ENCODE measurements at places on chromosomes 1 and 21. TPM values are rescaled to one million over a fixed set of nuclear protein-coding genes. Genes with fewer than 3 reads are reported as not detected.
A peak's percentile ranks its signal among the peaks of the same experiment; 100 is the strongest.

Gene FABP3
- not detected for total RNA-seq

Gene CBR3
- total RNA-seq, result 12.5 TPM

Gene CHRM3
- total RNA-seq, result 0.21 TPM

DNA sequence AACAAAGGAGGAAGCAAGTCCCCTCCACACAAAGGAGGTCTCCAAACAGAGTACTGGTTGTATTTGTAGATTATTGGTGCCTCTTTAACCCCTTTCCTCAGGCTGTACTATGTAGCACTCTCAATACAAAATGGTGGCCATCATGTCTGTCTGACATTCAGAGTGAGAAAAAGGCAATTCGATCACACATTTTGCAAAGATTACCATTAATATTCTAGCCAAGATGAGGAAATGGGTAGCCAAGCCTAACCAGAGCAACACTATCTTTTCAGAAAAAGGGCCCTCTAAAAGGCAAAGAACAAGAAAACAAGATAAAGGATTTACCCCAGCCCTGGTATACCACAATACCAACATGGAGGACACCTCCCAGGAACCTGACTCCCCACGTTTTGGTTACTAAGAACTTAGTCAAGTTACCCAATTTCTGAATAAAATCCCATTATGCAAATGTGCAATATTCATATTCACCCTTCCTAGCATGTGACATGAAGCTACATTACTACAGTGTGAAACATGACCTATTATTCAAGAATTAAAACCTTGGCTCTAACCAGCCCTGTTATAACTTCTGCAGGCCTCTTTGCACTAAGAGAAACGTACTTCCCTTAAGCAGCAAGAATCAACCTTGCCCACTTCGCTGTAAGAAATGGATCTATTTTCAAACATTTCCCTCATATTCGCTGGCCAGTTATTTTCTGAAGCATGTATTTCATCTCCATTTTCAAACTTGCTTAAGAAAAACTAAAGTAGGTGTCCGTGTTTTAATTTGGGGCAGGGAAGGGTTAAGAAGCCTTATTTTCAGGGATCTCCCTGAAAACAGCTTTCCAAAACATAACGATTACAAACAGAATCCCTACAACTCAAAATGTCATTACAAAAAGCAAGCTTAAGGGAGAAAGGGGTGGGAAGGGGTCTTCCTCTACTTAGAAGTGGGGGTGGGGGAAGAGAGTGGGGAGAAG, 2.1 kb downstream of the KDM5B start:
- H3K27ac ChIP-seq, result peak overlapping the region; percentile 94
- peaks cover 68% of the 10 kb centered on the region for H3K4me1 ChIP-seq
- peak overlapping the region; percentile 82 for H3K4me3 ChIP-seq
- peak; percentile 47 for DNase-seq
- H3K36me3 ChIP-seq, result peaks cover 6% of the 10 kb centered on the region

DNA sequence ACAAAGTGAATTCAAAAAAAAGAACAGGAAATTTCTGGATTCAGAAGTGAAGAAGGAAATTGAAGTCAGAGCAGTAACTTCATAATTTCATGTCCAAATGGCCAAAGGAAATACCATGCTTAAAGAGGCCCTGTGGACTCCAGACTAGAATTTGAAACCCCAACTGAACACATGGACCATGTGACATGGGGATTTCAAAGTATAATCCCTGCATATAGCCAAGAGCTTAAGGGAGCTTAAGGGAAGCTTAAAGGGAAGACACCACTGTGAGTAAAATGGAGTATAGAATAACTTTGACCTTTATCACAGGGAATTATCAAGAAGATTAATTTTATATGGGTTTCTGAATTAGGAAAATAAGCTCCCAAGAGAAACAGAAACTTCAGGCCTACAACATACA, 241.8 kb upstream of the POGK start:
- no peaks in the 10 kb centered on the region for H3K4me1 ChIP-seq
- H3K27ac ChIP-seq, result no peak overlapping the region
- no peaks in the 10 kb centered on the region for H3K36me3 ChIP-seq
- peaks cover 15% of the 10 kb centered on the region for H3K27me3 ChIP-seq

GRCh38 chr1:59007820-59008598, 224.2 kb upstream of the JUN start:
- no peaks in the 10 kb centered on the region for H3K36me3 ChIP-seq
- peak; percentile 59 for DNase-seq
- peaks cover 3% of the 10 kb centered on the region for H3K27me3 ChIP-seq
- H3K4me3 ChIP-seq, result no peak overlapping the region
- H3K4me1 ChIP-seq, result peaks cover 39% of the 10 kb centered on the region
- peak overlapping the region; percentile 61 for H3K27ac ChIP-seq

GRCh38 chr1:157532569-157532968, 19.7 kb downstream of the FCRL5 start:
- peaks cover 14% of the 10 kb centered on the region for H3K27me3 ChIP-seq
- no peaks in the 10 kb centered on the region for H3K36me3 ChIP-seq
- DNase-seq, result no peak
- H3K4me1 ChIP-seq, result no peaks in the 10 kb centered on the region
- H3K4me3 ChIP-seq, result no peak overlapping the region

DNA sequence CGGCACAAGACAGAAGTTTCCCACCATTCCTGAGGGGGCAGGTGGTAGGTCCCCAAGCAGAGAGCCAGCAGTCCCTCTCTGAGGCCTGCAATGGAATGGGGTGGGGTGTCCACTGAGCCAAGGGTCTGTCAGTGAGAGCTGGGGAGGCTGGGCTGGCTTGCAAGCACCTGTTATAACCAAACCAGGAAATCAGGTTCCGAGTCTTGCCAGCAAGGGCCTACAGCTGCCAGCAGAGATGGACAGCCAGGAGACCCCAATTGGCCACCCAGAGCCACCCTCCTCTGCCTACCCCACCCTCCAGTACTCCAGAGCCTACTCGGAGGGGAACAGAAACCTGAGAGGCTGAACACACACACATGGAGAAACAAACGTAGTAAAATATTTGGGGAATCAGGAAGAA, 32.2 kb downstream of the PSEN2 start:
- no peak overlapping the region for H3K4me3 ChIP-seq
- H3K27ac ChIP-seq, result no peak overlapping the region
- DNase-seq, result no peak

GRCh38 chr1:151143057-151143435, 3.4 kb downstream of the SEMA6C start:
- H3K27ac ChIP-seq, result no peak overlapping the region
- DNase-seq, result no peak
- H3K27me3 ChIP-seq, result no peaks in the 10 kb centered on the region
- peaks cover 10% of the 10 kb centered on the region for H3K4me1 ChIP-seq

- H3K36me3 ChIP-seq, result no peaks in the 10 kb centered on the region
- peaks cover 5% of the 10 kb centered on the region for H3K27me3 ChIP-seq
- no peak for DNase-seq
- no peak overlapping the region for H3K27ac ChIP-seq
- no peak overlapping the region for H3K4me3 ChIP-seq
These were observed 126.6 kb downstream of the C1orf21 start for GRCh38 chr1:184513421-184513820.

- DNase-seq, result peak; percentile 85
- peak overlapping the region; percentile 87 for H3K4me3 ChIP-seq
- H3K4me1 ChIP-seq, result peaks cover 57% of the 10 kb centered on the region
These were observed 22.7 kb upstream of the PIK3CD start for GRCh38 chr1:9628541-9629444.

DNA sequence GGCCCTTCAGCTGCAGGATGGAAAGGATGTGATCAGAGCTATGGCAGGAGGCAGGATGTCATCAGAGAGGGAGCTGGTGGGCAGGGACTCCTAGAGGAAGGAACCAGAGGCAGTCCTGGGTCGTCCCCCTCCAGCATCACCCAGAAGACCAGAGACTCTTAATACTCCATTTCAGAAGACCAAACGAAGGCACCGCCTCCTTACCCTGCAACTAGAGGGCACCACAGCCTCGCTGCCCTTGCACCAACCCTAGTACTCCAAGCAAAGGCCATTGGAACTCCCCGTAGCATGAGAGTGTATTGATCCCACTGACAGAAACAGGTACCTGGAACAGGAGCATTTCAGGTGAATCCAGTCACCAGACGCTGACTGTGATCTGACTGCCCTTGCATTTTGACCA, 598.1 kb downstream of the NPHP4 start:
- DNase-seq, result no peak
- no peak overlapping the region for H3K4me3 ChIP-seq
- no peaks in the 10 kb centered on the region for H3K36me3 ChIP-seq
- no peak overlapping the region for H3K27ac ChIP-seq
- no peaks in the 10 kb centered on the region for H3K27me3 ChIP-seq

DNA sequence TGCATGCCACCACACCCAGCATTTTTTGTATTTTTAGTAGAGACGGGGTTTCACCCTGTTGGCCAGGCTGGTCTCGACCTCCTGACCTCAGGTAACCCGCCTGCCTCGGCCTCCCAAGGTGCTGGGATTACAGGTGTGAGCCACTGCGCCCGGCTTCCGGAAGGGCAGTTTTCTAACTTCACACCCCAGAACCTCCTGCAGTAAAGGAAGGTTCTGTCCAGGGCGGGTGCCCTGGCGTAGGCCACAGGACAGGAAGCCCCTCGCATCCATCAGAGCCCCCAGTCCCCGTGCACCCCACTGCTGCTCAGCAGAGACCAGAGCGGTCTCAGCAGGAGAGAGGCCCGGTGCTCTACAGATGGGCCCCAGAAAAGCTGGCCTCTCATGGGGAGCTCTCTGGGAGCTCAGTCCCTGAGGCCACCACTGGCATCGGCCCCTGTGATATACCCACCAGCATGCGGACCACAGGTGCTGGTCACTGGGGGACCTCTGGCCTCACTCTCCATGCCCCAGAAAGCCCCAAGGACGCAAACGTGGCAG, 4.1 kb upstream of the DNMT3L start:
- H3K4me3 ChIP-seq, result no peak overlapping the region
- H3K27me3 ChIP-seq, result no peaks in the 10 kb centered on the region
- no peaks in the 10 kb centered on the region for H3K4me1 ChIP-seq
- no peak overlapping the region for H3K27ac ChIP-seq
- no peak for DNase-seq

DNA sequence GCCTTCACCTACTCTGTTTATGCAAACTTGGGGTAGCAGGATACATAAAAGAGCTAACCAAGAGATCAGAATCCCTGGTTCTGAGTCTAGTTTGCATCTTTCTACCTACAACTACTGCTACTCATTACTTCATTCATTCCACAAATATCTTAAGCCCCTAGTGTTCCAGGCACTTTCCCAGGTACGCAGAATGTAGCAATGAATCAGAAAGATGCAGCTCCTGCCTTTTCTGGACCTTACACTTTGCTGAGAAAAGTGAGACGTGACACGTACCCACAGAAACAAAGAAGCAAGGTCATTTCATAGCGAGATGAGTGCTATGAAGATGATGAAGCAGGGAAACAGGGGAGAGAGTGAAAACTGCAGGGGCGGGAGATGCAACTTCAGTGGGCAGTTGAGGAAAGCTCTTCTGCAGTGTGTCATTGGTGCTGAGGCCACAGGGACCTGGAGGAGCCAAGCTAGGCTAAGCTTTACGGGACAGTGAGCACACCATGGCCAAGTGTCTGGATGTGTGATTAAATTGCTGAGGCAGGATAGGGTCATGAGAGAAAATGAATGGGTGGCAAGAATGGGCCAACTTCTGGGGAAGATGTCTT, 167.9 kb downstream of the TNFSF18 start:
- peaks cover 14% of the 10 kb centered on the region for H3K4me1 ChIP-seq
- no peak overlapping the region for H3K27ac ChIP-seq
- H3K4me3 ChIP-seq, result no peak overlapping the region
- peak; percentile 13 for DNase-seq

DNA sequence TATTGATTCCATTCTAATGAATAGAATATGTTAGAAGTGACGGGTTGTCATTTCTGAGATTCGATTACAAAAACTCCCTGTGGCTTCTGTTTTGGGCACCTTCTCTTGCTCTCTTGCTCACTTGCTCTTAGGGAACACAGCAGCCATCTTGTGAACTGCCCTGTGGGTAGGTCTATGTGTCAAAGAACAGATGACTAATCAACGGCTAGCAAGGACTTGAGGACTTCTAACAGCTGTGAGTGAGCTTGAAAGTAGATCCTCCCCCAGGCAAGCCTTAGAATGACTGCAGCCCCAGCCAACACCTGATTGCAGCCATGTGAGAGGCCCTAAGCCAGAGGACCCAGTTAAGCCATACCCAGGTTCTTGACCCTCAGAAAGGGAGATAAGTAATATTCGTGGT, 49.3 kb downstream of the AZIN2 start:
- no peak overlapping the region for H3K4me3 ChIP-seq
- H3K27ac ChIP-seq, result peak overlapping the region; percentile 27
- no peaks in the 10 kb centered on the region for H3K27me3 ChIP-seq
- H3K4me1 ChIP-seq, result peaks cover 46% of the 10 kb centered on the region

DNA sequence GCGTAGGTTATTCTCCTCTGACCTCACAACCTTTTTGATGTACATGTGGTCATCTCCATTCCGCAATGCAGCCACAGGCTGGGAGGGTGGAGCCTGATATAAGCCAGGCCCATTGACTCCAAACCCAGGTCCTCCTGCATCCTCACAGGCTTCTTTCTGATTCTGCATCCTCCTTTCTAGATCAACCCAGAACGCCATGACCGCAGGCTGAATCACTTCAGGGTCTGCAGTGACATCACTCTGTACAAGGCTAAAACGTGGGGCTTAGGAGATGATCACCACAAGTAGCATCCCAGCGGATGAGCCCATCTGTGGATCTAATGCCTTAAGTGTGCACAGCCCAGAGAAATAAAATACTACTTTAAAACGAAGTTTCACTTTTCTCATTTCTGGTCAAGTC, 16.1 kb downstream of the EBNA1BP2 start:
- no peaks in the 10 kb centered on the region for H3K36me3 ChIP-seq
- H3K4me3 ChIP-seq, result no peak overlapping the region
- no peak overlapping the region for H3K27ac ChIP-seq
- no peaks in the 10 kb centered on the region for H3K4me1 ChIP-seq

GRCh38 chr1:146016891-146017290, 4.6 kb downstream of the HJV start:
- H3K4me3 ChIP-seq, result no peak overlapping the region
- H3K4me1 ChIP-seq, result peaks cover 15% of the 10 kb centered on the region
- no peaks in the 10 kb centered on the region for H3K36me3 ChIP-seq

DNA sequence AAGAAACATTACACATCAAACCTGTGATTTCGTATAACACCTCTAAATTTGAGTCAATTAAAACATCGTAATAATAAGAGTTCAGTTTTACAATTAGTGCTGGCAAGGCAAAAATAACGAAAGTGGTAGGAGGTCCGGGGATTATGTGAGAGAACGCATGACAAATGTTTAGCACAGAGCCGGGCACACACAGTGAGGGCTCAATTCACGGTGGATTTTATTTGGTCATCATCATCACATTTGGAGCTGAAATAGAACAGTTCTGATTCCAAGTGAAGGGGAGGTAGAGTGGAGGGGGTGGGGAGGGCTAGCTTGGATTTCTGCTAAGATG, 20.0 kb downstream of the H3-3A start:
- no peaks in the 10 kb centered on the region for H3K27me3 ChIP-seq
- no peak for DNase-seq
- H3K4me1 ChIP-seq, result peaks cover 9% of the 10 kb centered on the region
- peak overlapping the region; percentile 75 for H3K4me3 ChIP-seq

- H3K4me1 ChIP-seq, result peaks cover 34% of the 10 kb centered on the region
- H3K36me3 ChIP-seq, result peaks cover 32% of the 10 kb centered on the region
- H3K4me3 ChIP-seq, result no peak overlapping the region
- no peak overlapping the region for H3K27ac ChIP-seq
- no peaks in the 10 kb centered on the region for H3K27me3 ChIP-seq
These were observed 41.6 kb downstream of the IL6R start for GRCh38 chr1:154446789-154447188.
